ENCODE measurements at places on chromosomes 12 and 14.

- DNase-seq: no peak
These were observed 27.0 kb downstream of the MSRB3 start for GRCh38 chr12:65305346-65305950.

- no peak for DNase-seq
These were observed 1072.5 kb upstream of the ATXN7L3B start for GRCh38 chr12:73465106-73465505.

DNA sequence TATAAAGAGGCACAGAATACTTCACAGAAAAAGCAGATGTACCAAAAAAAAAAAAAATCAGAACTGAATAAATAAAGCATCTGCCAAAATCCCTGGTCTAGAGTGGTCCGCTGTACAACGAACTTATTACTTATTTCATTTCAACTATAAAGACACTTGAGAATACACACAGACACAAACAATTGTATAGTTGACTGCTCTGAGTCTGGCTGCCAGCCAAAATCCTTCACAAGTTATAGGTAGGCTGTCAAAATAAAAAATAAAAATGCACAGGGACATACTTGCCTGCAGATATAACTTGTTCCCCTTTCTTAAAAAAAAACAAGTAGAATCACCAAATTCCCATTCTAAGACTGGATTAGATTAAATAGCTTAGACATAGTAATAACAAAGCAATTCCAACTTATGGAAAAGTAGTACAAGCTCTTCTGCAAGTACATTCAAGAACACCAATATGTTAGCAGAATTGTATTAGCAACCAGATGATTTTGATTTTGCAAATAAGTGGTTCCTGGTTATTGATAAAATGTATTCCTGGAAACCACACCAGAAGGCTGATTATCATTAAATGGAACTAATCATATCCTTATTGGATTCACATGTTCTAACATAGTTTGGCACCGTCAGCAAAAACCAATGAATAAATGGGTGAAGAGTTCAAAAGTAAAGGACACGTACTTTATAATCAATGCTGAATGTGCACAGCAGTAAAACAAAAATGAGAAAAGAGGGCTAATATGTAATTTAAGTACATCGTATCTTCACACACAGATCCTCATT is 248.5 kb downstream of the NELL2 start:
- no peak for DNase-seq

DNA sequence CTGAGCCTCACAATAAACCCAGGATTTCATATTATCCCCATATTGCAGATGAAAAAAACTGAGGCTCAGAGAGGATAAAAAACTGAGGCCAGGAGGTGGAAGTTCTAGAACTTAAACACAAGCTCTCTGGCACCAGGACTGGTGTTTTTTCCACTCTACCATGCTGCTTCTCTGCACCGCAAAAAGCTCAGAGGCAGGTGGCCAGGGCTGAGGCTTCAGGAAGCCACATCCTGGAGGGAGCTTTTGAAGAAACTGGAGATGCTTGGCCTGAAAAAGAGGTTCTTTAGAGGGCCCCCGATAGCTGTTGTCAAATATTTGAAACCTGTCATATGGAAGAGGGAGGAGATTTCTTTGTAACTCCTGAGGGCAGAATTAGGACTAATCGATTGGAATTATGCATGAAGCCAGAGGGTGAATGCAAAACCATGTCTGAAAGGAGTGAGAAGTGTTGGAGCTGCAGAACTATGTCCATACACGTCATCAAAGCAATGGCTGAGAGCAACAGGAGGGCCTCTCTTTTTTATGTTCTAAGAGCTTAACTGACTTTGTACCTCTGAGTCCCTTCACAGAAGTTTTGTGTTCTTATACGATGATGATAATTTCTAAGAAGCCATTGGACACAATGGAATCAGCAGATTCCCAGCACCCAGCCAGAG is 448.6 kb downstream of the FUT8 start:
- DNase-seq: no peak

GRCh38 chr12:16281157-16281556 is 3.7 kb upstream of the SLC15A5 start:
- no peak for DNase-seq

- no peak for DNase-seq
These were observed 157.5 kb downstream of the FLRT2 start for GRCh38 chr14:85687456-85687855.

- no peak for DNase-seq
These were observed 1212.5 kb downstream of the GALC start for GRCh38 chr14:86780461-86780860.

DNA sequence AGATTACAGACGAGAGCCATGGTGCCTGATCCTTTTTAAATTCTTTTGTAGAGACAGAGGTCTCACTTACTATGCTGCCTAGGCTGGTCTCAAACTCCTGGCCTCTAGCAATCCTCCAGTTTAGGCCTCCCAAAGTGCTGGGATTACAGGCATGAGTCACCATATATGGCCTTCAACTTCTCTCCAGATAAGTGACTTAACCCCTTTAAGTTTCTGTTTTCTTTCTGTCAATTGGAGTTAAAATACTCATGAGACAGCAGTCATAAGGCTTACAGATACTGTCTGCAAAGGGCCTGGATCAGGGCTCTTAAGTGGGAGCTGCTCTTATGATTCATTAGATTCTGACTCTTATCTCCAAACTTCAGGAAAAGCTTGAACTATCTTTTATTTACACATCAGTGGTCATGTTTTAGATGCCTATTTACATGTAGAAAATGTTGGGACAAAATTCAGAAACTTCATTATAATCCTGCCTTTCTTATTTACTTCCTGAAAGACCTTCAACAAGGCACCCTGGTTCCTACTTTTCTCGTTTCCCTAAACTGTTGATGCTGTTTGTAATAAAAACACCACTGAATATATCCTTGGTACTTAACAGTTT is 271.5 kb upstream of the TBX3 start:
- no peak for DNase-seq

DNA sequence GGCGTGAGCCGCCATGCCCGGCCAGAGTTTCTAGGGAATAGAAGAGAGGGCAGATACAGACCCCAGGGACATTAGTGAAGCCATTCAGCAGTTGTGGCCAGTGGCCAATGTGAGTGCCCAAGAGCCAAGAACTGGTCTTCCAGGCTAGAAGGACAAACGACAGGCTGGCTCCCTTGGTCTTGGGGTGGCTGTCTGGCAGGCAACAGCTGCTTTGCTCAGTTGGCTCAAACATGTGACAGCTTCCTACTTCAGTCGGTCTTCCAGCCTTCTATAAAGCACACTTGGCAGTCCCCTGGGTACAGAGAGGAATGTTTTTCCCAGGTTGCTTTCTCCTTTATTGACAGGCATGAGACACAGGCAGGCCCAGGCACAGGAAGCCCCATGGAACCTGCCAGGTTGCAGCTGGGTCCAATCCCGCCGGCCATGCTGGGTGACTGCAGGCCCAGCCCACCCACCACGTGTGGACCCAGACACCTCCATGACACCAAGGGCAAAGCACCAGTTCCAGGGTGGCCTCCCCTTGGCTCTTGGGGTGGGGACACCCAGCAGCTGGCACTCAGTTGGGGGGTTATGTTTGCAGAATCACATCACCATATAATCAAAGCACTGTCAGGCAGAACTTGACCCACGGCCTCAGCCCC is 15.4 kb downstream of the CHGA start:
- no peak for DNase-seq

GRCh38 chr14:51883232-51883631 is 22.8 kb downstream of the GNG2 start:
- DNase-seq: no peak

GRCh38 chr14:59225281-59225680 is 36.8 kb downstream of the DAAM1 start:
- no peak for DNase-seq

DNA sequence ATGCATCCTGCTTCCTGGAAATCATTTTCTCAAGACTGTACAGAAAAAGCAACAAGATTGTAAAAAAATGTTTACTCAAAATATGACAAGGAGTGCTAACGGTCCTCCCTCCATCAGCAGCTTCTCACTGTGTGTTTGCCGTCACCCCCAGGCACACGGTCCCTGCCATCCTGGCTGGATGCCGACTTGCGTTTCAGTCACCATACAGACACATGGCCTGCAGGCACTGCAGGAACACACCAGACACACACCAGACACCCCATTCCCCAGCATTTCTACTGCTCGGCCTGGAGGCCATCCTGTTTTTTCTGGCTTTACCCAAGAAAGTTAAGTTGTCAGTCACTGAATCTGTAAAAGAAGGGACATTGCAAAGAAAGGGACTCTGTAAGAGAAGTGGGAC is 10.8 kb downstream of the KCNK10 start:
- no peak for DNase-seq

DNA sequence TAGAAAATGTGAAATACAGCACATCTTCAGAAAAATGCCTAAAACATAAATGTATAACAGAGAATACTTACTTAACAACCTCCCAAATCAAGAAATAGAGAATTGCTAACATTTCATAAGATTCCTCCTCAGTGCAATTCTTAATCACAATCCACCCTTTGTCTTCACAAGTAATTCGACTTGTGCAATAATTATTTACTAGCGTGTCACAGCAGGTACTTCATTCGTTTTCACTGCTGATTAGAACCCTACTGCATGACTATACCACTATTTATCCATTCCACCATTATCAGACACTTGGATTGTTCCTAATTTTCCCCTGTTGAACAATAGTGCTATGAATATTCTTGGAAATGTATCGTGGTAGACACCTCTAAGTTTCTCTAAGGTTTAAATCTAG is 64.9 kb upstream of the BBS10 start:
- DNase-seq: no peak

DNA sequence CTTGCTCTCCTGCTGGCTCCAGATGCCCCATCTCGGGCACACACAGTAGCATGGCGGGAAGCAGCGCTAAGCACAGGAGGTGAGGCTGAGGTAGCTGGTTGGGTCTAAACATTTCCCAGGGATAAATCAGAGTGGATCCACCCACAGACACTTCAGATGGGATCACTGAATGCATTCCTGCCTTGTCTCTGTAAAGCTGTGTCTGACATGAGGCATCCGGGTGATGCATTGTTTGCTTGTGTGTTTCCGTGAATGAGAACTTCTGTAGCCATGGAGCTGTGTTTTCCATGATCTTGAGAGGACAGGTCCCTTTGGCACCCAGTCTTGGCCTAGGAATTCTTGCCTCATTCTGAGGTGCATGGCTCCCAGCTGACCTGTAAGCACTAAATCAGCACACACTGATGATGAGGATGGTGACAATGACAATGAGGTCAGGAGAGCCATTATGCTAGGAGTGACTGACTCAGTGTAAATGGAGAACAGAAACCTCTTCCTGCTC is 6.7 kb upstream of the KRT75 start:
- peak; percentile 16 for DNase-seq

- DNase-seq: no peak
These were observed 39.6 kb downstream of the SLC15A4 start for GRCh38 chr12:128784030-128784760.

DNA sequence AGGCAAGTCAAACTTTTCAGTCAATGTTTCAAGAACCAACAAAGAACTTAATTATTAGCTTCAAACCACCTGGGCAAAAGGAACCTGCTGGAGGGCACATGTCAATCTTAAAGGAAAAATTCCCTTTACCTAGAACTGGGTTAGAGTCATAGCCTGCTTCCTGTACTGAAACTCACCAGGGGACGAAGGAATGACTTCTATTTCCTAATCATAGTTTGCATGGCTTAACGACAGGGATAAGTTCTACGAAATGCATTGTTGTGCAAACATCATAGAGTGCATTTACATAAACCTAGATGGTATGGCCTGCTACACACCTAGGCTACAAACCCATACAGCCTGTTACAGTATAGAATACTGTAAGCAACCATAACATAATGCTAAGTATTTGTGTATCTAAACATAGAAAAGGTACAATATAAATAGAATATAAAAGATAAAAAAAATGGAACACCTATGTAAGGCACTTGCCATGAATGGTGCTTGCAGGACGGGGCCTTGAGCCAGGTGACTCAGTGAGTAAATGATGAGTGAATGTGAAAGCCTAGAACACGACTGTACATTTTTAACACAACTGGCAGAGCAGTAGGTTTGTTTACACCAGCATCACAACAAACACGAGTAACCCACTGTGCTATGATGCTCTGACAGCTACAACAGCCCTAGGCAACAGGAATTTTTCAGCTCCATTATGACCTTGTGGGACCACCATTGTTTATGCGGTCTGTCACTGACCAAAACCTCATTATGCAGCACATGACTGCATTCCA is 234.9 kb upstream of the CAND1 start:
- DNase-seq: no peak

GRCh38 chr12:1093166-1093751 is 102.2 kb downstream of the ERC1 start:
- peak; percentile 74 for DNase-seq

DNA sequence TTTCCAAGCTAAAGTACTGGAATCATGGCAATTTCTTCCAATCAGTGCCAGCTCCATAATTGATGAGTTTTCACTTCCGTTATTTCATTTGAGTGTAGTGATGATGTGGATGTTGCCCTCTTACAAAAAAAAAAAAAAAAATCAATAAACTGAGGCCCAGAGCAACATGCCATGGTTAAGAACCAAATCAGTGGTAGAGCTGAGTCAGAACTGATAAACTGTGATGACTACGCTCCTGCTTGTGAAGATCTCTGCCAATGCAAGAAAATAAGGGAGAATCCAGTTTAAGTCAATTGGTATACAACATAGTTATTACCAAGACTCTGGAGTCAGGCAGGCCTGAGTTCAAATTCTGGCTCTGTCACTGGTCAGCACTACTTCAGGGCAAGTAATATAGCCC is 102.7 kb downstream of the GPR135 start:
- DNase-seq: no peak

GRCh38 chr12:69252033-69252432 is 12.7 kb downstream of the CPSF6 start:
- DNase-seq: no peak

GRCh38 chr12:65867394-65867793 is 43.1 kb downstream of the HMGA2 start:
- peak; percentile 65 for DNase-seq

- DNase-seq: no peak
These were observed 3.7 kb upstream of the CAMKK2 start for GRCh38 chr12:121300083-121300819.

DNA sequence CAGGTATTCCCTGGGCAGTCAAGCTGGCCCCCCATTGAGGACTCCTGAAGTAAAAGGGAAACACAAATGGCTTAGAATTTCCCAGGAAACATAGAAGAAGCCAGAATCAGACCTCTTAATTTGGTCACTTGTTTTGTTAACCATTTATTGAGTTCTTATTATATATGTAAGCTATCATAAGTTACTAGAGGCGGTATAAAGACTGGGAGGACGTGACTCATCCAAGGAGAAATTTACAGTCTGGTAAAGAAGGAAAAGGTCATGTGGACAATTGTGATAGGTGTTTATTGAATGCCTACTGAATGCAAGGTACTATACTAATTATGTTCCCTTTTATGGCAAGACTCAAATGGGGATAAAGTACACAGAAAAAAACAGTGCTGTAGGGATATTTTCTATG is 146.7 kb downstream of the DYRK2 start:
- peak; percentile 24 for DNase-seq

GRCh38 chr14:92316176-92316575 is 6.8 kb upstream of the SLC24A4 start:
- no peak for DNase-seq

Data from dermis microvascular lymphatic vessel endothelial cell (primary cell).